ENCODE measurements at places on chromosomes 5 and 9.

DNA sequence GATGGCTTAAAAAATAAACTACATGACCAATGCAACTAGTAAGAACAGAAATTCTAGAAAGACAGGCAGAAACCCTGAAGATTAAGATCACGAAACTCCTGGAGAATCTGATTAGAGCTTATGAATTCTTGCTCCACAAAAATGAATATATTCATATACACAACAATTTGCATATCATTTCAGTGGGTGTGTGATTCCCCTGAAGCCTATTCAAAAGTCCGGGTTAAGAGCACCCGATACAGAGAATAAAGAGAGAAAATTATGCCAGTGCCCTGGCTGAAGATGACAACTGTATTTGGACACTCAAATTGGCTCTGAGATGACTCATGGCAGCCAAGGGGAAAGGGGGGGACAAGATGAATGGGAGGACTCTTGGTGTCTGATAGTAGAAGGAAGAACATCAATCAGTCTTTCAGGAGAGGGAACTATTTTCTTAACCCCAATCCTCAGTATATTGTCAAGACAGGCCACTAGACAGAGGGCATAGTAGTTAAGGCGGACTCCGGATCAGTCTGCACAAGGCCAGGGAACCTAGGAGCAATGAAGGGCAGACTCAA is 6.0 kb downstream of the TMOD1 start:
- no peak for DNase-seq

DNA sequence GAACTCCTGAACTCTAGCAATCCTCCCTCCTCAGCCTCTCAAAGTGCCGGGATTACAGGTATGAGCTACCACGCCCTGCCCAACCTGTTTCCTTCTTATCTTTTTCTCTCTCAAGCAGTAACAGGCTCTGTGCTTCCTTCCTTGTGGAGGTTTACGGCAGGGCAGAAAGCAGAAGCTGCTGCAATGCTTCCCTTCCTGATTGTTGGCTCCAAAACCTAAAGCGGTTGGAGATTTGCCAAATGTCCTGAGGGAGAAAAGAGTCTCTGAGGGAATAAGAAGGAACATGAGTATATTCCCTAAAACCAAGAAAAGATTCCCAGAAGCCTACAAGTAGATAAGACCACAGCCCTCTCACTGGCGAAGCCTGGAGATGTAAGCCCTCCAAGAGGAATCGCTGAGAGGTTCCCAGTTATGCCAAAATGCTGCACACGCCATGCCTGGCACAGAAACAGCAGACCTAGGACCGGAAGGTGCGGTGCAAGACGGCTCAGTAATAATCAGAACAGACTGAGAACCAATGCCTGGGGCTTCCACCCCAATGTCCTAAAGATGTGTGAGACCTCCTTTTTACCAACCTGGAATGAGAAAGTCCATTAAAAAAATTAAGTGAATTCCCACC is 73.2 kb downstream of the APTX start:
- no peak for DNase-seq

- DNase-seq = no peak
These were observed 265.3 kb downstream of the FSTL4 start for GRCh38 chr5:133347039-133347438.

DNA sequence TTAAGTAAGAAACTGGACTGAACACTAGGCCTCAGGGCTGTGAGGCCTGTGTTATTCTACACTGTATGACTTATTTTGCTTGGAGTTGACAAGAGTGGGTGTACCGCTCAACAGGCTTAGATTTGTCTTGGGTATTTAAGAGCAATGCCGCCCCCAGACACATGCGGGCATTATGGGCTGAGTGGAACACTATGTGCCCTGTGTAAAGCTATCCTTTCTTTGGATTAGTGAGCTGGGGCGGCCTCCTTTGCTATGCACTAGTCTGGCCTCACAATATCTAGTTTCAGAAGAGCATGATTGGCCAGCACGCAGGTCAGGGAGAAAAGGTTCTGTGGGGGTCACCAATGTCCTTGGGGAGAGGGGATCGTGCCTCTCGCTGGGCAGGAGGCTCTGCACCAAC is 206.3 kb upstream of the GDNF start:
- no peak for DNase-seq

DNA sequence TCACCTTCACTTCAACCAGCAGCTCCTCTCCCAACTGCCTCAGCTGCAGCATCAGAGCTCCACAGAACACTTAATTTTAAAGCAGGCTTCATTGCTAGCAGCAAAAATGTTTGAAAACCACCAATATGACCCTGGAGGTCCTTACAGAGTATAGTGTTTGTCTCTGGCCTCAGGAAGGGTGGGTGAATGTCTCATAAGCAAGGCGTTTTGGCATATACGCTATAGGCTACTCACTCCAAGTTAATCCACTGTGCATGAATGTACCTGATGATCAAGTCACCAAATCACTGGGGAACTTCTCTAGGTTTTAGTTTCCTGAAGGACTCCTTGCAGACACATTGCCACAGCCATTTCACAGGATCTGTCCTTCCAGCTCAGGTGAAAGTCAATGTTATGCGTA is 125.3 kb downstream of the GABBR2 start:
- no peak for DNase-seq

All from activated effector memory CD4-positive, alpha-beta T cell treated with Interleukin-2 at 50 U/mL for 16 hours (primary cell).